ENCODE measurements at places on chromosomes 2 and 18.

DNA sequence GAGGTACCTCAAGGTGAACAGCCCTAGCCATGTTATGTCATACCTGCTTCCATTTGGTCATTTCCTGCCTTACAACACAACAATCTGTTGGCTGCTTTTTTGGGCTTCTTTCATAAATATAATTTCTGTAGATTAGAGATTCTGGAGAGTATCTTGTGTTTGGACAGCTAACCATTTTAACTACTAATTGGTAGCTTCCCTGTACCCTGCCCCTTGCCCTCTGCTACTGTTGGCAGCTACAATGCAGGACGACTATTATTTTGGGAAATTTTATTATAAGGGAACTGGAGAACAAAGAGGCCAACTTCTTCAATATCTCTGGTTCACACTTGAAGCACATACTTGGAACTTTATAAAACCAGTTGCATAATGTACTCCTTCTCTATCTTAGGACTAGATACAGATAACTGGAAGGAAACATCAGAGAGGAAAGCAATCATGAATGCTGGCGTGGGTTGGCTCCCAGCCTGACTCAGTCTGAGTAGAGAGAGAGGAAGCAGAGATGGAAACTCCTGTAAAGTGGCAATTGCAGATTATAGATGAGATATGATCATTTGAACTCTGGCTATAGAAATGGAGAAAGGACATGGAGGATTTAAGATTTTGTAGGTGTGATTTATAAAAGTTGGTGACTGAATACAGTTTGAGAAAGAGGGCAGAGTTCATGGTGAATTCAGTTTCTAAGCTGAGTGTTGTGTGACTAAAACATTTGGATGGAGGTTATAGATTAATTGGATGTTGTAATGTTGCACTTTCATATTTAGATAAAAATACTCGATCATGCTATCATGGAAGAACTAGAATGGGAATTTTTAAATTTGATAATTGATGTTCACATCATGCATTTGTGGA is 74.5 kb downstream of the MDH1 start:
- no peak for DNase-seq

- DNase-seq: no peak
Observed at GRCh38 chr2:68784915-68785314, 50.3 kb downstream of the ARHGAP25 start.

DNA sequence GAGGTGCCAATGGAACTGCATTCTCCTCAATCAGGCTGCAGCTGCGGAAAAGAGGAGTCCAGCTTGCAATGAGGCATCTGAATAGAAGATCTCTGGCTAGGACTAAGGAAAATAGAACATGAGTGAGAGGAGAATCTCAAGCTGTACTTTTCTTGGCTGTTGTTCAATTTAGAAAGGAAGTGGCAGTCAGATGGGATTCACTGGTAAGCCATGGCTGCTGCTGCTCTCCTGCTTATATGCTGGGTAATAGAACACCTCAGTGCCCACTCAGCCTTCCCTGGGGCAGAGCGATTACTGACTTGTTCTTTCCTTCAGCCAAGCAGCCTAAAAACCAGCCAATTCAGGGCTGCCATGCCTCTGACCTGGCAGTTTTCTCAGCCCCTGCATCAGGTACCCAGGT is 17.6 kb upstream of the CHST9 start:
- DNase-seq: no peak

GRCh38 chr2:32484937-32485336 is 128.1 kb downstream of the BIRC6 start:
- no peak for DNase-seq

DNA sequence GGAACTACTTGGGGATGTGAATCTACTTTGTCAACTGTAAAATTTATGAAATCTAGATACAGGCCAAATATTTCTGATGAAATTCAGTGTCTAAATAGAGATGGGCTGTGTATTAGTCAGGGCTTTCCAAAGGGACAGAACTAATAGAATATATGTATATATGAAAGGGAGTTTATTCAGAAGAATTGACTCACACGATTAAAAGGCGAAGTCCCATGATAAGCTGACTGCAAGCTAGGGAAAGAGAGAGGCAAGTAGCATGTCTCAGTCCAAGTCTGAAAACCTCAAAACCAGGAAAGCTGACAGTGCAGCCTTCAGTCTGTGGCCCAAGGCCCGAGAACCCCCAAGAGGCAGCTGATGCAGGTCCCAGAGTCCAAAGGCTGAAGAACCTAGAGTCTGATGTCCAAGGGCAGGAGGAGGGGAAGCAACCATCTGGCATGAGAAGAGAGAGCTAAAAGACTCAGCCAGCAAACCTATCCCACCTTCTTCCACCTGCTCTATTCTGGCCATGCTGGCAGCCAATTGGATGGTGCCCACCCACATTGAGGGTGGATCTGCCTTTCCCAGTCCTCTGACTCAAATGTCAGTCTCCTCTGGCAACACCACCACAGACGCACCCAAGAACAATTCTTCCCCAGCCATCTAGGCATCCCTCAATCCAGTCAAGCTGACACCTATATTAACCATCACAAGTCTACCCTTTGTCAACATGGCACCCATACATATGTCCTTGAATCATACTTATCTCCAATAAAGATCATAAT is 29.3 kb upstream of the MEX3C start:
- DNase-seq: no peak
